ENCODE measurements at places on chromosomes 3 and 15.

DNA sequence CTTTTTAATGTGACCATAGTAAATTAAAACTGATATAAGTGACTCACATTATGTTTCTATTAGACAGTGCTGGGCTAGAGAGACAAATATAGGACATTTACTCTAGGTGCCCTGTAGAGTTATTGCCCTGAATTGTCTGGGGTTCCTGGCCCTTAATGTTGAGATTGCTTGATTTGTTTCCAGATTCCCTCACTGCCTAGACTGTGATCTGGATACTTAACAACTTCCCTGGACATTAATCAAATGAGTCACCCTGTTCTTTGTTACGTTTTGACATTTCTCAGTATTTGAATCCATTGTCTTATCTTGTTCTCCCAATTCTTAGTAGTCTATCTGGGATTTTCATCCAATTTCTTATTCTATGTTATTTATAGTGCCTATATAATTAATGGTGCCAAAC is 65.8 kb downstream of the DTWD1 start:
- no peak for DNase-seq

DNA sequence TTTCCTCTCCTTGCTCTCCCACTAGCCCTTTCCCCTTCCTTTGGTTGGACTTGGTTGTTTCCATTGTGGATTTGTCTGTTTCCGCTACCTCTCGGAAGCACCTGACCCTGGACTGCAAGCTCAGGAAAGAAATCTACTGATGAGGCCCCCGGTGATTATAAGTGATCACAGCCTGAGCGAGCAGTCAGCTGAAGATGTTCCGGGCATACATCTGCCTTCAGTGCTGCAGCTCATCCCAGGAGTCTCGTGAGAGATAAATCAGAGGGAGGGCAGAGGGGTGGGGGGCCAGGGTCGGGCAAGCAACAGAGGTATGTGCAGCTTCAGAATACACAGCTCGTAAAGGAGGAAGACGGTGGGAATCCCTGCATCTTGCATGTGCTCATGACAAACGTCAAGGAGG is 102.1 kb downstream of the MRPL46 start:
- no peak for DNase-seq

DNA sequence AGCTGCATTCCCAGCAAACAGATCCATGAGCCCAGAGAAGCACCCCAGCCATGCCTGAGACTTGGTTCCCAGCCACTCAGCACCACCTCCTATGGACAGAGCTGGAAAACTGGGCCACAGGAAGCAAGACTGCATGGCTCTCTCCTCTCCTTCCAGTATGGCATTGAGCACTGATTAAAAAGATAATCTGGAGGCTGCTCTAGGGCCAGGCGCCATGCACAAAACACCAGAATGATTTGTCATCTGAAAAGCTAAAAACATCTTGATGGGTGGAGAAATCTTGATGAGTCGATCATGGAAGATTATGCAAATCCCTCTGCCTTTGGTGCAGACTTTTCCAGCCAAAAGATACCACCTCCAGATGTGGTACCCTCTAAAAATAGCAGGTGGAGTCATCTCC is 62.7 kb upstream of the MRPS22 start:
- no peak for DNase-seq

GRCh38 chr3:194100856-194101390 is 35.0 kb upstream of the HES1 start:
- no peak for DNase-seq

DNA sequence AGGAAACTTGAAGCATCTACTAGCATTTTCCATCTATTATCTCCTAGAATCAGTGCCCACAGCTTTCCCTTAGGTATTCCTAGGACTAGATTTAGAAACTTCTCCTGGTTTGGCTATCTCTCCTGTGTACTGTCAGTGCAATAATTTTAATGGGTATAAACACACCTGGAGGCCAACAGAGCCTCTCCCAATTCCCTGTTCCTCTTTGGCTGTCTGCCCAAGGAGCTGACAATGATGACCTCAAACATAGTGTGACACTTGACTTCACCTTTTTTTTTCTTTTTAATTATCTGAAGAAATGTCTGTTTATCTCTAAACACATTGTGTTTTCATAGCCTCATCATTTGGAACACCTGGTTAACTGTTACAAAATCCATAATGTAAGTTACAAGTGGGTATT is 754.5 kb upstream of the ALCAM start:
- DNase-seq = no peak

DNA sequence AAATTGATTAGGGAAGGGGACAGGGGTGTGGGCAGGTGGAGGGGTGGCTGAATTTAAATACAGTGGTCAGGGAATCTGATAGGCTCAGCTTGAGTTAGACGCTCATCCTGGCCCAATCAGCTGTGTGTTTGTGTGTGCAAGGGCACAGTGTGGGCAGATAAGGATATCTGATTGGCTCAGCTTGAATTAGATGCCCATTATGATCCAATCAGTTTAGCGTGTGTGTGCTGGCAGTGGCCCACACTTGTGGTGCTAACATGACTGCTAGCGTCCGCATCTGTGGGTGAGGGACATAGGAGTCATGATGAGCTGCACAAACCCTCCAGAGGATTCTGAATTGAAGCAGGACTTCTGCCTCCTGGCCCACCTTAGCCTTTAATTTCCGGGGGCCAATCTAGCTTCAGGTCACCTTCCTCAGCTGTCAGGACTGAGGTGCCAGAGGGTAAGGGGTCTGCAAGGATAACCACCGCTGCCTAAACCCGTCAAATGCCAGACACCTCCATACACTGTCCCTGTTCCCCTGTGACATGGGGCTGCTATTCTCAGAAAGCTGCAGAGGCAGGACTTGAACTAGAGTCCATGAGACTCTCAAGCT is 97.3 kb downstream of the CORO2B start:
- DNase-seq = no peak

- peak; percentile 77 for DNase-seq
These were observed 63.8 kb downstream of the CHSY1 start for GRCh38 chr15:101187820-101188636.

- no peak for DNase-seq
These were observed 64.0 kb downstream of the ITGB5 start for GRCh38 chr3:124823206-124823605.

- DNase-seq = no peak
These were observed at the start of gene RASGRF1 for GRCh38 chr15:79090487-79091203. RASGRF1 (minus strand) TSS chr15:79090780; CDS start chr15:79090498, 282 bp downstream.

DNA sequence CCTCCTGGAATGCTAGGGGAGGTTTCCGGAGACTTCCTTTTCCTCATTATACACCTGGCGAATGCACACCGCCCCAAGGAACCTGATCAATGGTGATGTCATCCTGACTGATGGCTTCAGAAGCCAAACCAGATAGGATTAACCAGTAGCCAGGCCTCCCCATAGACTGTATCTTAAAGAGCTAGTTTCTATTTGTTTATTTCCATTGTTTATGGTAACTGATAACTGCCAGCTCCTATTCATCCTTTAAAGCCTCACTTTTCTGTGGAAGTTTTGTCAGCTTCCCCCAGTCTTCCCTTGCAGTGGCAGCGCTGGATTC is at the start of gene MKRN2OS:
MKRN2OS (minus strand) TSS at position 27 of the 319 bp plus-strand sequence. CDS start 35 bp downstream, outside the sequence.
- DNase-seq = no peak

DNA sequence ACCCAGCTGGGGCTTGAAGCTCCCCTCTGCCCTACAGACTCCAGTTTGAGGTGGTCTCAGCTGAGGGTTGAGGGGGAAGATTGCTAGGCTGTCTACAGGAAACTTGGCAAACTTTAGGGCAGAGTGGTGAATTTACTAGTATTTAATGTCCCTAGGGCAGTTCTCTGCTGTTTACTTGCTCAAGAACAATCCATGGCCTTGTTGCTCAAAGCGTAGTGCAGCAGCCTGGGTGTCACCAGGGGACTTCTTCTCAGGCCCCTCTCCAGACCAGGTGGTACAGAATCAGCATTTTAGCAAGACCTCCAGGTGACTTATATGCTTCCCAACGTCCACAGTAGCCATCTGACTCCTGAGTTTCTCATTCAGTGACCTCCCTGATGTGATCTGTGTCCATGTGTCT is 188.9 kb downstream of the NR1D2 start:
- DNase-seq = no peak

DNA sequence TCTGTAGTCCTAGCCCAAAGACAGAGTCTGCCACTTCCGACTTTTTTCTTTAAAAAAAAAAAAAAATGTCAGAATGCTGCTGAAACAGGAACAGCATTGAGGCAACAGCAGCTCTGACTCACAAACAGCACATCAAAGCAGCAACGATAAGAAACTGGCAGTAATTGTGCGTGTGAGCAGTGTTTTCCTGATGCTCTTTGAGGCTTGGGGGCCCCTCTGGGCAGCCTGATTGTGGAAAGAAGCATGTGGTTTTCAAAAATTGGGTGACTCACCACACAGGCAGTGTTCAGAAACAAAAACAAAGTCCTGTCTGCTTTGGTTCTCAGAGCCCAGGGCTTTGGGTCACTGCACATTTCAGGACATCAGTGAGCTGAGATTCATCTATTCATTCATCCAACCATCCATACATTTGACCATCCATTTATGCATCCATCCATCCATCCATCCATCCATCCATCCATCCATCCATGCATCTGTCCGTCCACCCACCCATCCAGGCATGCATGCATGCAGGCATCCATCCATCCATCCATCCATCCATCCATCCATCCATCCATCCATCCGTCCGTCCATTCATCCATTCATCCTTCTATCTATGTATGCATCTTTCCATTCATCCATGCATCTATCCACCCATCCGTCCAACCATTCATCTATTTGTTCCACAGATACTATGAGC is 308.4 kb downstream of the RPLP1 start:
- DNase-seq = peak; percentile 85

DNA sequence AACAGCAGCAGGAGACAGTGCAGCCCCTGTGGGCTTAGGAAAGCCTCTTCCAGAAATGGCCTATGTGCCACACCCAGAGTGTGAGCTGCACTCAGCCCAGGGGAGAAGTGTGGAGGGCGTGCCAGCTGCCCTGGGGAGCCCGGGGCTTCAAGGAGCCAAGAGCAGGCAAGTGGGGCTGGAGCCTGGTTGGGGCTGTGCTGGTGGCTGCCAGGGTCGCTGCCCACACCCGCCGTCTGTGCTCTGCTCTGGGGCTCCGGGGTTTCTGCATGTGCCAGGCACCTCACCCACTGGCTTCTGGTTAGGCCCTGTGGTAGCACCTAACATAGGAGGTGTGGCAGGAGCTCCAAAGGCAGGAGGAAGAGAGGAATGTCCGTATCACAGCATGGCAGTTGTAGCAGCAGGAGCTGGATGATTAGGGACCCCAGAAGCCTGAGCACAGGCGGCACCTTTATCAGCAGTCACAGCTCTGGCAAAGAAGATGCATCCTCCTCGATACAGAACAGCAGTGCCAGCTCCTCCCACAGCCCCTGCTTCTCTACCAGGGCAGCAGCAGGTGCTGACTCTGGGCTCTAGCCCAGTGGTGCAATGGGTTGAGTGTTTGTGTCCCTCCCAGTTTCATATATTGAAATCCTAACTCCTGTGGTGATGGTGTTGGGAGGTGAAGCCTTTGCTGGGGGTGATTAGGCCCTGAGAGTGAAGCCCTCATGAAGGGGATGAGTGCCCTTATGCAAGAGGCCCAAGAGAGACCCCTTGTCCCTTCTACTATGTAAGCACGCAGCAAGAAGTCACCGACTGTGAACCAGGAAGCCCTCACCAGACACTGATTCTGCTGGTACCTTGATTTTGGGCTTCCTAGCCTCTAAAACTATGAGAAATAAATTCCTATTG is 70.0 kb upstream of the KLF13 start:
- no peak for DNase-seq

GRCh38 chr3:25007974-25008658 is 419.9 kb upstream of the RARB start:
- DNase-seq = no peak

- DNase-seq = peak; percentile 96
These were observed 115.9 kb downstream of the DCLK3 start for GRCh38 chr3:36648241-36649034.

- DNase-seq = no peak
These were observed 82.7 kb downstream of the POLR2M start for GRCh38 chr15:57789225-57789624.

- no peak for DNase-seq
These were observed 87.3 kb downstream of the SMAD6 start for GRCh38 chr15:66789029-66790025.

GRCh38 chr3:38985981-38986380 is 65.8 kb downstream of the SCN11A start:
- DNase-seq = no peak

DNA sequence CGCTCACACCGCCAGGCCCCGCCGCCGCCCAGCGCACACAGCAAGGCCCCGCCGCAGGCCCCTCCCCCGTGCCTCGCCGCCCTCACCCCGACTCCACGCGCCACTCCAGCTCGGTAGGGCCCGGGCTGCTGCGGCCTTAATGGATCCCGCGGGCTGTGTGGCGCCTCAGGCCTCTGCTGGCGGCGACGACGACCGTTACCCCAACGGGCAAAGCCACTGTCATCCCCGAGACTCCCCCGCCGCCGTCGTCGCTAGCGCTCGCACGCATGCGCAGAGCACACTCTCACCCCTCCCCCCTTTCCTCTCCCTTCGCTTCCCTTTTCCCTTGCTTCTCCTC is at the start of gene MSL2:
MSL2 (minus strand) TSS at position 272 of the 337 bp plus-strand sequence. CDS start 1,222 bp downstream, outside the sequence.
- no peak for DNase-seq

GRCh38 chr3:94494992-94495391 is 432.1 kb downstream of the NSUN3 start:
- no peak for DNase-seq

DNA sequence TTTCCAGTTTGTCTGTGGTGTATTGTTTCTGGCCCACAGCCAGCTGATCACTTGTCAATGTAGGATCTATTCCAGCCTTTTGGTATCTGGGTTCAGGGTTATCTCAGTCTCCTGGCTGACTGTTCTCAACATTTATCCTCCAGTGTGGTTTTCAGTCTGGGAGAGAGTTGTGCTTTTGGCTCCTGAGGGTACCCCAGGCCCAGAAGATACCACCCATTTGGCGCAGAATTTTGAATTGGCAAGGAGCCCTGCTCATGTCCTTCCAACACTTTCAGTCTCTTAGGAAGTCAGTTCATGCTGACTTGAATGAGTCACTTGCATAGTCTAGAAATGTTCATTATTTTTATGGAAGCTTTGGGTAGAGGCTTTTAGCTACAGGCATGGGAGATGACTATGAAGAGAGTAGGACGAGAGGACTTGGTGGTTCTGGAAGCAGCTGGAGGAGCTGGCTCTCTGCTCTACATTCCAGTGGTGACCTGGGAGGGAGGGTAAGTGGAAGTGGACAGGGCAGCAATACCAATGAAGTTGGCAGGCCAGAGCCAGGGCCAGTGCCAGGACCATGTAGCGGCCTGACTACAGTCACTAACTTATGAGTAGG is 7.2 kb downstream of the POLR2H start:
- DNase-seq = peak; percentile 46

DNA sequence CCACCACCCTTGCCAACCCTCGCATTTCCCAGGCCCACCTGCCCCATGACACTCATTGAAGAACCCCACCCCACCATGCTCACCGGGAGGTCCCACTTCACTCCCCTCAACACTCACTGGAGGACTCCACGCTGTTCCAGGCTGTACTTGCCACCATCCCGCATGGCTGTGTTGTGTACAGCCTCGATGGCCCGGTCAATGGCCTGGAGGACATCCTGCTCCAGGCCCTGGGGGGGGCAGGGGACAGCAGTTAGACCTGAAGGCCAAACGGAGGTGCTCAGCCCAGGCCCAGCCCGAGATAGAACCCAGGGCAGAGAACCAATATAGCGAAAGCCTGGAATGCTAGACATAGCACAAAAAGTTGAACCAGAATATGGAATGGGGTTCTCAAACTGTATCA is 2.9 kb downstream of the NCKIPSD start:
- no peak for DNase-seq

- DNase-seq = no peak
These were observed 81.1 kb upstream of the ZNF280D start for GRCh38 chr15:56814429-56814828.

- peak; percentile 32 for DNase-seq
These were observed 163.7 kb upstream of the LRTM1 start for GRCh38 chr3:55091381-55092225.
